AML-193 (cell line): ENCODE measurements at places on chromosomes 4 and X.

DNA sequence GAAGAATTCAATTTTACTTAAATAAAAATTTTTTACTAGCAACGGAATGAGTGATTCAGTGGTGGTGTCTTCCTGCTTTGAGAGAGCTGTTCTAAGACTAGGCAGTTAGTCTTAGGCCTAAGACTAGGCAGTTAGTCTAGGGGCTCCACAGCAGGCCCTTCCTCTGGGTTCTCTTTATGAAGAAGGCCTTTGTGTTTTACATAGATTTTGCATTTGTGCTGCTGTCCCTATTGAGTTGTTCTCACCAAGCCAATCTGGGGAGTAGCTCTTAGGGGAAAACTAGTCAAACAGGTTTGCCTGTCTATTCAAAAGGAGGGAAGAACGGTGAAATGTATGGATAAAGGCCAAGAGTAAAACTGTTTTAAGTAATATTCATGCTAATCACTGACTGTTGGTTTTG, 7.6 kb downstream of the UGT8 start:
- DNase-seq = no peak

DNA sequence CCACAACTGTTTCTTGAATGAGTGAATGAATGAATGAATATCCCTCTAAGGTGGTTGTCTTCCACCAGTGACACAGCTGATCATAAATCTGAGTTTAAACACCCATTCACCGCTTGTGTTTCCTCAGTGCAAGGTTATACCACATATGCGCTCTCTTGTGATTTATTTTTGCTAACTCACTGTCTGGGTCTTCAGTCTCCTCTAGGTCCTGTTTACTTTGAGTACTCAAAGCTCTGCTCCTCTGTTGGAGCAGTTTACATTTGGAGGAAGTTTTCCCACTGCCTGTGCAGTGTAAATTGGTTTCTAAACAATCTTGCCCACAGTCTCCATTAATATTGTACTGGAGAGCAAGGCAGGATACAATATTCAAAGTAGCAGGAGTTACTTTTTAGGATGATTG, 212.6 kb upstream of the JADE1 start:
- no peak for DNase-seq

DNA sequence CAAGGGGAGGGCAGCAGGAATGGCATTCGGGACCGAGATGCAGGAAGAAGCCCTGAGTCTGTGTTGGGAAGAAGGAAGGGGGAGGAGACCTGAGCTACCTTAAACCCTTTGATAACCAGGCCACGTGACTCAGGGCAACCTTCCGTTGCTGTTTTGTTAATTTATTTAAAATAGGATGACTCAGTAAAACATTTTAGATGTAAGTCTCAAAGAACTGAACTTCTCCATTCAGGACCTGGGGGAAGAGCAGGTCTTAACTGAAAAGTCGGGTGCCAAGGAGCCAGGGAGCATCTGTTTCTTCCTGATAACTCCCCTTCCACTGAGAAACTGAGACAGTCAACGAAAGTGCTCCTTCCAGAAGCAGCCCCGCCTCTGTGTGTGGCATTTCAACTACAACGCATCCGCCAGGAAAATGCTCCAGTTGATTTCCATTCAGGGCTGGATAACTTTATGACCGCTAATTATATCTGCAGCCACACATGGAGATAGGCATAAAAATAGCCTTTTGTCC, 88.0 kb downstream of the IRF2 start:
- DNase-seq = no peak

GRCh38 chrX:110675886-110676285, 119.7 kb downstream of the CHRDL1 start:
- DNase-seq = no peak

DNA sequence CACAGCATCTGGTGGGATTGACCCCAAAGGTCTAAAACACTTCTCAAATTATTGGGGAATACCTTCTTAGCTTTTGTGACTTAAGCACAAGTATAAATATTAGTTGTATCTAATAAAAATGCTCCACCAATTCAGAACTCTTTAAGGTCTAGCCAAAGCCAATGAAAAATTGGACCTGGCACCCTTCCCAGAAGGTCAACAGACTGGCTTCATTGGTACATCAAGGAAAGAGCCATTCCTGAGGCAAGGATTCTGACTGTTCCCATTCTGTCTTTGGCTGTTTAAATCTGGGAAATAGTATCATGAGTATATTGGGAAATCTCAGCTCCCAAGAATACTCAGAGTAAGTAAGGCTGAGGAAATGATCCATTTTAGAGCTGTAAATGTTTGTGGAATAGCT, 153.0 kb upstream of the TRPC5 start:
- no peak for DNase-seq

- no peak for DNase-seq
Observed at GRCh38 chr4:139048026-139048425, 32.4 kb downstream of the NOCT start.

- no peak for DNase-seq
Observed at GRCh38 chr4:89070041-89070440, 13.1 kb upstream of the FAM13A start.

DNA sequence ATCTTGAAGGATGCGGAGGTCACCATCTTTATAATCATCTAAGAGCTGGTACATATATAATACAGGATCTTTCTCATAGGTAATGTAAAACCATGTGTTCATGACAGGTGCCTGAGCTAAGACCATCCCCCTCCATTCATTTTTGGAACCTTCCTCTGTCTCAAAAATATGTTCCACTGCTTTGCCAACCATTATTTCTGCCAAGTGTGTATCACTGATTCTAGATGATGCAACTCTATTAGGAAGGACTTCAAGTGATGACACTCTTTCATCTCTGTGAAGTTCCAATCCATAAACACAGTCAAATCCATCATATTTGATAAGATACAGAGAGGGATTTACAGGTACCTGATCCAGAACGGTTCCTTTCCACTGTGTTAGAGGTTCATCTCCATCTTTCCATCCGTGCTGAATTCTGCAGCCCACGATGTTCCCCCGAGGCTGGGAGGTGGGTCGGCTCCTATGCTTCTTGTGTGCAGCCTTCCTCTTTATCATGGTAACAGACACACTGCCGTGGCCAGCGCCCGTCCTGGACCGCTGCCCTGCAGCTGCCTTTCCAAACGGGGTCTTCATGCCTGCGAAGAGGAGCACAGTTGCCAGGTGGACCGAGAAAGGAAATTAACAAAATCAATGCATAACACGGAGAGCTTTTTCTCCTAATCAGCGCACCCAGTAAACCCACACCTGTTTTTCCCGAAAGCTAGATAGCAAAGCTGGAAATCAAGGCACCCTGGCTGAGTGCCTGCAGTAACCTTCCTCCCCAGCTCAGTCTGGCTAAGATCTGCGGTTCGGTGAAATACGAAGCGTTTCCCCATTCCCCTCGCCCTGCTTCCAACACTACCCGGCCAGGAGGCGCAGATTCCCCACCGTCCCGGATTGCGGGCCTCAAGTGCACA, 718 bp downstream of the SPIN3 start:
- DNase-seq = no peak

GRCh38 chrX:117969328-117969727, 147.3 kb downstream of the KLHL13 start:
- no peak for DNase-seq

- DNase-seq = no peak
Observed at GRCh38 chrX:46750889-46751288, 8.0 kb downstream of the SLC9A7 start.

- DNase-seq = no peak
Observed at GRCh38 chr4:53016099-53016820, 154.1 kb downstream of the RASL11B start.

GRCh38 chr4:154312246-154312645, 179.4 kb downstream of the DCHS2 start:
- DNase-seq = no peak

DNA sequence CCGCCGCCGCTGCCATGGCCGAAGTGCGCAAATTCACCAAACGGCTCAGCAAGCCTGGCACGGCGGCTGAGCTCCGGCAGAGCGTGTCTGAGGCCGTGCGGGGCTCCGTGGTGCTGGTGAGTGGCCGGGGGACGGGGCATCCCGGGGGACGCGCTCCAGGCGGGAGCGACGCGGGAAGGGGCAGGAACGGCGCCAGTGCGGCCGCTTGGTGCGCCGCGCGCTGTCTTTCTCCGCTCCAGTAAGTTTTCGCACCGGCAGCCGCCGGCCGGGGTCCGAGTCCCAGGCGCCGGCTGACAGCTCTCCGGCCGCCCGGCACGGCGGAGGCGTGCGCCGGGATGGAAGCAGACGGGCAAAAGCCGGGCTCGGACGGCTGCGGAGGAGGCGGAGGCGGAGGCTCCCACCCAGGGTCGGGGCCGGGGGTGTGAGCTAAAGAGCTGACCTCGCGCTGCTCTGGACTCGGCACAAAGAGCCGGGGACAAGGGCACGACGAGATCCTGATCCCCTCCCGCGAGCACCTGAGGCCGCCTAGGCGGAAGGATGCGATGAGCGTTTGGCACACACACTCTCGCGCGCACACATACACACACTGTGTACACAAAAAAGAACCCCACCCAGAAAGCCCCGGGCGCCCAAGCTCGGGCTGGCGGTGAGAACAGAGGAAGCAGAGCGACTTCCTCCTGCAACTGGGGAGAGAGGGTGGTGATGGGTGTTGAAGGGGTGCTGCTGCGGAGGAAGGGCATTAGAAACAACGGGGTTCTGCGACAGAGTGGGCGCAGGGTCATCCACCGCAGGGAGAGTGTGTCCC, 545 bp downstream of the DOCK11 start:
- DNase-seq = peak; percentile 37

- no peak for DNase-seq
Observed at GRCh38 chrX:68640661-68641060, 6.8 kb upstream of the STARD8 start.

- peak; percentile 74 for DNase-seq
Observed at GRCh38 chr4:73718375-73719373, 21.7 kb upstream of the CXCL8 start.

DNA sequence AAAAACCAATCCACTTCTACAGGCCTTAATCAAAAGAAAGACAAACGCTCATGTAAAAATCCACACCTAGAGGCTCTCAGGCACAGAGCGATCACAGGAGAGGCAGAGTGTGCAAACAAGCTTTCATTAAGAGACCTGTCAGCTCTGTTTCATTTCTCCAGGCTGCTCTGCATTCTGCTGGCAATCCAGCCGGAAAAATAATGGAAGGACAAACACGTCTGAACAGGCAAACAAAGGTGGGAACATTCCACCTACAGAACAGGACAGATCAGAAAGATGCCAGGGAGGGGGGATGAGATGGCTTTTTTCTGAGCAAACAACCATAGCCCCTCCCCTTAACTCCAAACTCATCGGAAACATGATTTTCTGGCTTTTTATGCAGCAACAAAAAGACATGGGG, 9.7 kb downstream of the SOD3 start:
- no peak for DNase-seq

GRCh38 chr4:140764785-140765392, 8.7 kb upstream of the TBC1D9 start:
- no peak for DNase-seq

DNA sequence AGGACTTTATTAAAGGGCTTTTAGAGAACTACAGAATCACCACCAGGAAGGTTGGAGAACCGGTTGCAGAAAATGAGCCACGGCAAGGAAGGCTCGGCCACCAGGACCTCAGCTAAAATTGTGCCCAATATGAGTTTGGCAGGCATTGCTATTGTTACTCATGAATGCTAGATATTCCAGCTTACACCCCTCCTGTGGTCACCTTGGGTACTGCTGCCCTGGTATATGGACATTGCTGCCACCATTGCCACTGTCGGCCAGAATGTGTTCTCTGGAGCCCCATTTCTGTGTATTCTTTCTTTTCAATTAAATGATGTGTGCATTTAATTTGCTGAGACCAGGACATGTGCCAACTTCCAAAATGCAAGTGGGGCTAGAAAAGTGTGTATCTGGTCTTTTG, 626.7 kb upstream of the BOD1L1 start:
- DNase-seq = peak; percentile 8

DNA sequence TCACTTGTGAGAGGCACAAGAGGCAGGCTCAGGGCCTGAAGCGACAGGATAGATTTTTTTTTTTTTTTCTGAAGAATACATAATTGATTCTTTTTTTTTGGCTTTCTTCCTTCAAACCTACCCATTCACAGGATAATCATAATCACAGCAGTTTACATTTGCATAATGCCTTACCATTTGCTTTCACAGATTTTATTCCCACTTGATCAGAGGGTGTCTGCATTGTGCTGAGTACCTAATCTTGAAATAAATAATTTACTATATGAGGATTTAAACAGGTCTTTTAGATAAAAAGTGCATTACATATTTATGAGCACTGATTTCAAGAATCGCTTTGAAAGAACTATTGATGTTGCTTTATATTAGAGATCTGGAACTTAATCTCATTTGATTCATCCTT, 219.3 kb downstream of the SPRY1 start:
- no peak for DNase-seq

GRCh38 chr4:182932651-182933050, 15.5 kb upstream of the DCTD start:
- DNase-seq = no peak

- DNase-seq = no peak
Observed at GRCh38 chr4:20589436-20589835, 110.8 kb upstream of the PACRGL start.

DNA sequence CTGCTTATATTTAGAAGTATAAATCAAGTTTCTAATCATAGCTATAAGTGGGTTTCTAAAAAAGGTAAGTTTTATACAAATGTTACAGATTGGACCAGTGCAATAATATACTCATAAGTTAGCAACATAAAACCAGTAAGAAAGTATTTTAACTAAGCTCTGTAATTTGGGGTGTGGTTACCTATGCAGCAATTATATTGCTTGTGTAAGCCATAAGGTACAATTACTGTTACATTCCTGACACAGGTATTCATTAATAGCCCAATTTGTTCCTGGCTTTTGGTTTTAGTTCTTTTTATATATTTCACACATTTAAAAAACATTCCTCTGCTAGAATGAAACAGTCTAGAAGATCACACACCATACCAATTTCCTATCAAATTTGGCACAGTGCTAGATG, 115.1 kb downstream of the FRYL start:
- no peak for DNase-seq

- no peak for DNase-seq
Observed at GRCh38 chr4:174707051-174707676, 121.9 kb downstream of the GLRA3 start.

DNA sequence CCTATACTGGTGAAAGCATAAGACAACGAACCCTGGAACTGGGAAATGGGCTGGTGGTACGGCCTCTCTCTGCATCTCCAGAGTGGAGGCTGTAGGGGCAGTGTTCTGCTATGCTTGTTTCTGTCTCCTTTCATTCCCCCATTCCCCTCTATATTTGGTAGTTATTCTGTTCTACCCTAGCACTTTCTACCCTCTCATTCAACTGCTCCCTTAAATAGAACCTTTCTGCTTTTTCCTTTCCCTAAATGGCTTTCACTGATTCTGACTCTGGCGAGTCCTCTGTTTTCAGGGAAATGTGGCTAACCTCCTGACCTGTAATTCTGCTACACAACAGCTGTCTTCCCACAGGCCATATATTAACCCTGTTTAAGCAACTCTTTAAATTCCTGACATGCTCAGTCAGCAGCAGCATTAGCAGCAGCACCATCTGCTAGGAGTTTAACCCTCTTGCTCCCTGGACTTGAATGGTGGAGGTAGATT, 94.2 kb downstream of the CXCL13 start:
- no peak for DNase-seq

- DNase-seq = peak; percentile 31
Observed at GRCh38 chrX:107537815-107538214, 88.4 kb downstream of the FRMPD3 start.

GRCh38 chr4:153542131-153542530, 76.0 kb downstream of the TMEM131L start:
- no peak for DNase-seq
